Umbilical cord (tissue), 2 donors: ENCODE measurements at places on chromosomes 1 and 21. TPM values are rescaled to one million over a fixed set of nuclear protein-coding genes. Genes with fewer than 3 reads are reported as not detected.

The MAEL gene
- total RNA-seq = 7.9 TPM

The STXBP3 gene
- 78.0 TPM for total RNA-seq

The CFHR2 gene
- total RNA-seq = 4.3 TPM

The CDC7 gene
- total RNA-seq = 2.4 TPM

The ZNF593OS gene
- not detected for total RNA-seq

- no peak for DNase-seq
Observed at GRCh38 chr1:32709075-32709474, 6.5 kb upstream of the SYNC start.

- no peak for DNase-seq
Observed at GRCh38 chr1:84283381-84283780, 18.1 kb upstream of the SAMD13 start.

GRCh38 chr1:246302251-246302625 lies 204.8 kb downstream of the SMYD3 start:
- DNase-seq = no peak

- no peak for DNase-seq
Observed at GRCh38 chr1:37629008-37629407, 5.7 kb downstream of the RSPO1 start.

- DNase-seq = no peak
Observed at GRCh38 chr1:109882288-109883245, 28.1 kb upstream of the CSF1 start.

GRCh38 chr1:223198628-223198965 lies 55.5 kb upstream of the TLR5 start:
- no peak for DNase-seq

DNA sequence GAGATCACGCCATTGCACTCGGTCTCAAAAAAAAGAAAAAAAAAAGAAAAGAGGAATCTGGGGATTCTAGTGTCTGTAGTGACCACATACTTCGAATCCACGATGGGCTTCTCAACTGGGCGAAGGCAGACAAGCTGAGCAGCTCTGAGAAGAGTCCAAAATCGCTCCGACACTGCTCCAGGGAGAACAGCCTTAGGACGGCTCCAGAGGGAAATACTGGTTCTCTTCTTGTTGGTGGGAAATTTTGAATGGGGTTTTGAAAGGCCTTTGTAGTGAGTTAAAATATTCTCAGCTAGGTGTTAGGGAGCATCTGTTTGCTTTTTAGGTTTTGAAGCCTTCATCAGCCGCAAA lies 18.3 kb upstream of the HJV start:
- no peak for DNase-seq

DNA sequence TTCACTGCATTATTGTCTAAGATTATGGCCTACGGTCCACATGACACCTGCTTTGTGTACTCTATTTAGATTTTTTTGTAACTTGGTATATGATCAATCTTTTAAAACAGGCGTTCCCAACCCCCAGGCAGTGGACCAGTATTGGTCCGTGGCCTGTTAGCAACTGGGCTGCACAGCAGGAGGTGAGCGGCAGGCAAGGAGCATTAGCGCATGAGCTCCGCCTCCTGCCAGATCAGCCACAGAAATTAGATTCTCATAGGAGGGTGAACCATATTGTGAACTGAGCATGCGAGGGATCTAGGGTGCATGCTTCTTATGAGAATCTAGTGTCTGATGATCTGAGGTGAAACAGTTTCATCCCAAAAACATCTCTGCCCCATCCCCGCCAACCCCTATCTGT lies 228.4 kb upstream of the NR5A2 start:
- no peak for DNase-seq

GRCh38 chr1:22105611-22106207 lies 37.2 kb downstream of the WNT4 start:
- DNase-seq = peak; percentile 58

DNA sequence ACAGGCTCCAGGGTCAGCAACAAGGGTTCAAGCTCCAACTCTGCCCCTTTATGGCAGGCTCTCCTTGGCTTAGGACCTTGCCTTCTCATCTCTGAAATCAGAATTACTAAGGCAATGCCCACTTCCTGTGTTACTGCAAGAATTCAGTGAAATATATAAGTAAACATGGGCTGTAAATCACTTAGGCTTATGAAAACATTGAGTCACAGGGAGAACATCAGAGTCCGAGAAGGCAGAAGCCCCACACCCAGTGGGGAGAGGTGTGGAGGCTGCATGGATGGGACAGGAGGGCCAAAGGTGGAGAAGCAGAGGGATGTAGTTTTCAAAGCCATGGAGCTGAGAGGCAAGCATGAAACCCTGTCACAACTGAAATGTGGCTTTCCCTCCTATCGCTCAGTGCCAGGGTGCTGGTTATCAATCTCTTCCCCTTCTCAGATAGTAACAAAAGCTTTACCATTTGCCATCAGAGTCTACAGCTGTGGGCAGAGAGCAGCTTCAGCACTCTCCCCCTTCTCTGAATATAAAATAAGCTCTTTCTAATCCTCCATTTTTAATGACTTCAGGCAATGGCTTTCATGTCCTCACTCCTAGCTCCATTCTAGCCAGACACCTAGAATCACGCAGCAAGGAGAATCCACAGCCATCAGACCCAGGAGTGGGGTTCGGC lies 3.4 kb downstream of the RGS8 start:
- peak; percentile 20 for DNase-seq

DNA sequence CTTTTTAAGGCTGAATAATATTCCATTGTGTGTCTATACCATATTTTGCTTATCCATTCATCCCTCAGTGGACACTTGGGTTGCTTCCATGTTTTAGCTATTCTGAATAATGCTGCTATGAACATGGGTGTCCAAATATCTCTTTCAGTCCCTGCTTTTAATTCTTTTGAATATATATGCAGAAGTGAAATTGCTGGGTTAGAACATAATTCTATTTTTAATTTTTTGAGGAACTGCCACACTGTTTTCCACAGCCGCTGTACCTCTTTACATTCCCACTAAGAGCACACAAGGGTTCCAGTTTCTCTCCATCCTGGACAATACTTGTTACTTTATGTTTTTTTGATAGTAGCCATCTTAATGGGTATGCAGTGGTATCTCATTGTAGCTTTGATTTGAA lies 65.6 kb downstream of the RIMS3 start:
- DNase-seq = no peak

- no peak for DNase-seq
Observed at GRCh38 chr1:109850827-109851226, 59.8 kb upstream of the CSF1 start.

GRCh38 chr1:222048094-222048595 lies 306.3 kb upstream of the DUSP10 start:
- DNase-seq = no peak

GRCh38 chr21:33478935-33479678 lies 667 bp downstream of the TMEM50B start:
- DNase-seq = peak; percentile 47

GRCh38 chr1:152159144-152159543 lies at the start of gene RPTN:
Gene RPTN (minus strand): TSS chr1:152159228. CDS start chr1:152157889, 1,339 bp downstream.
- DNase-seq = no peak

GRCh38 chr1:115677565-115677964 lies 35.8 kb downstream of the VANGL1 start:
- DNase-seq = no peak
